ENCODE measurements at places on chromosomes 13 and 19.
A peak's percentile ranks its signal among the peaks of the same experiment; 100 is the strongest.

- DNase-seq: no peak
Measured at GRCh38 chr13:97978651-97979050, 25.2 kb downstream of the IPO5 start.

GRCh38 chr13:64579331-64579730 lies 2650.8 kb downstream of the PCDH9 start:
- no peak for DNase-seq

- DNase-seq: no peak
Measured at GRCh38 chr13:86446311-86446710, 647.1 kb upstream of the SLITRK6 start.

- no peak for DNase-seq
Measured at GRCh38 chr19:50580970-50581634, 12.9 kb upstream of the LRRC4B start.

- DNase-seq: no peak
Measured at GRCh38 chr19:743168-743687, 7.7 kb upstream of the MISP start.

GRCh38 chr19:48644839-48645619 lies 958 bp downstream of the CA11 start:
- DNase-seq: peak; percentile 66

DNA sequence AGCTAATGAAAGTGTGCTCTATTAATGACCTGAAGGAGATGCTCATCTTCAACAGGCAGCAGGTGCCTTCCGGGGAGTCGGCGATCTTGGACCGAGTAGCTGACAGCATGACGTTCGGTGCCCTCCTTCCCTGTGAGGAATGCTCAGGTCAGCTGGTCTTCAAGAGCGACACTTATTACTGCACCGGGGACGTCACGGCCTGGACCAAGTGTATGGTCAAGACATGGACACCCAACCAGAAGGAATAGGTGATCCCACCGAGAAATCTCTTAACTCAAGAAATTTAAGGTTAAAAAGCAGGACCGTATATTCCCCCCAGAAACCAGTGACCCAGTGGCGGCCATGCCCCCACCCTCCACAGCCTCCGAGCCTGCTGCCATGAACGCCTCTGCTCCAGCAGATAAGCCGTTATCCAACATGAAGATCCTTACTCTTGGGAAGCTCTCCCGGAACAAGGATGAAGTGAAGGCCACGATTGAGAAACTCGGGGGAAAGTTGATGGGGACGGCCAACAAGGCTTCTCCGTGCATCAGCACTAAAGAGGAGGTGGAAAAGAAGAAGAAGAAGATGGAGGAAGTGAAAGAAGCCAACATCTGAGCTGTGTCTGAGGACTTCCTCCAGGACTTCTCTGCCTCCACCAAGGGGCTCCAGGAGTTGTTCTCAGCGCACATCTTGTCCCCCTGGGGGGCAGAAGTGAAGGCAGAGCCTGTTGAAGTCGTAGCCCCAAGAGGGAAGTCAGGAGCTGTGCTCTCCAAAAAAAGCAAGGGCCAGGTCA lies 22.8 kb upstream of the ANKRD10 start:
- no peak for DNase-seq

- DNase-seq: no peak
Measured at GRCh38 chr19:16095071-16095571, 16.6 kb upstream of the RAB8A start.

- DNase-seq: no peak
Measured at GRCh38 chr13:112716841-112717520, 27.1 kb downstream of the ATP11A start.

GRCh38 chr19:14434543-14435319 lies 1.6 kb downstream of the PKN1 start:
- DNase-seq: peak; percentile 37

DNA sequence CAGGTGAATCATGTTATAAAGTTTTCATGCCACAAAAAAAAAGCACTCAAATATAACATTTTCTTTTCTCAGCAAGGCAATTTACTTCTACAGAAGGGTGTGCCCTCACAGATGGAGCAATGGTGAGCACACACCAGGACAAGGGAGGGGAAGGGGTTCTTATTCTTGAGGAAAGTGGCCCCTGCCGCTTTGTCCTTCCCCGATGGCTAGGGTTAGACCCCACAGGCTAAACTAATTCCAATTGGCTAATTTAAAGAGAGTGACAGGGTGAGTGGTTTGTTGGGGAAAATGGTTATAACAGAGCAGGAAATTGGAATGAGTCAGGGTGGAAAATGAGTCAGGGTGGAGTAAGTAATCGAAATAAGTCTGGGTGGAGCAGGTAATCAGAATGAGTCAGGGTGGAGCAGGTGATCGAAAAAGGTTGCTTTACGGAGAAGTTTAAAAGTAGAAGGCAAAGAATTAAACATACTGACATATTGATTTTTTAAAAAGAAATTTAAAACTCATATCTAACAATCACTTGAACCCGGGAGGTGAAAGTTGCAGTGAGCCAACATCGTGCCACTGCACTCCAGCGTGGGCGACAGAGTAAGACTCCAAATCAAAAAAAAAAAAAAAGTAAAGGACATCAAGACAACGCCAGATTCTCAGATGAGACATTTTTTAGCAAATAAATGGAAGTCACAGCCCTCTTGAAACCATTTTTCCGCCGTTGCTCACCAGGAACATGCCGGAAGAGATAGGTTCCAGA lies 813 bp downstream of the ZNF562 start:
- no peak for DNase-seq

DNA sequence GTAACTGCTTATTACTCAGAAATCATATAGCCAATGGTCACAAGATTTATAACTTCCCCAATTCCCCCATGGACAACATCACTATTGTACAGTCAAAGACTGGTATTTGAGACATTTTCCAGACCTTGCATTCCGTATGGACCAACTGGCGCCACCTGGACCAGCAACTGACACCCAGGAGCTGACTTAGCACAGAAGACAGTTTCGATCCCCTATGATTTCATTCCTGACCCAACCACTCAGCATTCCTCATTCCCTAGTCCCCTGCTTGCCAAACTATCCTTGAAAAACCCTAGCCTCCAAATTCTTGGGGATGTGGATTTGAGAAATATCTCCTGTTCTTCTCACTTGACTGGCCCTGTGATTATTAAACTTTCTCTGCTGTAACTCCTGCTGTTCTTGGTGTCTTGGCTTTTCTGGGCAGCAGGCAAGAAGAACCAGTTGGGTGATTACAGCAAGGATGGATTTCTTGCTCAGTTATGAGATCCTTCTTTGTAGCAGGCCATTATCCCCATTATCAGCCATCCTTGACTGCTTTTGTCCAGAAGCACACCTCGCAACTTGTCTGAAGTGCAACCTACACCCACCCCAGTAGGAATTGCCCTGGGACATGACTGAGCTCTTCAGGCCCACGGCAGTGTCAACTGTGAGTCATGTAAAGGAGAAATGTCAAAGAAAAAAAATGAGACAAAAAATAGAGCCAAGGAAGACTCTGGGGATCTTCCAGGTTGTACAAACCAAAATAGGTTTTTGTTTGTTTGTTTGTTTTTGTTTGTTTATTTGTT lies 13.7 kb upstream of the MAP3K10 start:
- no peak for DNase-seq

DNA sequence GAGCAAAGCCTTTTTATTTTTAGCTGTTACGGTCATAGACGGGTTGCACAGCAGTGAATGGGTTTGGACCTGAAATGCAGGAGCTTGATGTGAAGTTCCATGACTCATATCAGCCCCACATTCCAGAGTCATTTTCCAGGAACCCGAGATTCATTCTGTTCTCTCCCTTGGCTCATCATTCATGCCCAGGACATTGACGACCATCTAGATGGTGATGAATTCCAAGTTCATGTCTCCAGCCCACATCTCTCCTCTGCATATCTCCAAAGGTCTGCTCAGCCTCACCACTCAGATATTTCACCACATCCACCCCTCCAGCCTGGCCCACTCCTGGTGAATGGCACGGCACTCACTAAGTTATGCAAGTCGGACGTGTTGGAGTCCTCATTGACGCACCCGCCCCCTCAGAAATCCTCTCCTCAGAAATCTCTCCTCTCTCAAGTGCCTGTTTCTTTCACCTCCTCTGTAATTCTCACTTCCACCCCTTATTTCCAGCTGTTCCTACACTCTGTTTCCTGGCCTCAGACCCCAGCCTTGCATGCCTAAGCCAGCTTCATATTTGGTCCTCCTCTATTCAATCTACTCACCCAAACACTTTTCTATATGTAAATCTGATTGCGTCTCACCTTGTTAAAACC lies 83.1 kb downstream of the ALOX5AP start:
- no peak for DNase-seq

DNA sequence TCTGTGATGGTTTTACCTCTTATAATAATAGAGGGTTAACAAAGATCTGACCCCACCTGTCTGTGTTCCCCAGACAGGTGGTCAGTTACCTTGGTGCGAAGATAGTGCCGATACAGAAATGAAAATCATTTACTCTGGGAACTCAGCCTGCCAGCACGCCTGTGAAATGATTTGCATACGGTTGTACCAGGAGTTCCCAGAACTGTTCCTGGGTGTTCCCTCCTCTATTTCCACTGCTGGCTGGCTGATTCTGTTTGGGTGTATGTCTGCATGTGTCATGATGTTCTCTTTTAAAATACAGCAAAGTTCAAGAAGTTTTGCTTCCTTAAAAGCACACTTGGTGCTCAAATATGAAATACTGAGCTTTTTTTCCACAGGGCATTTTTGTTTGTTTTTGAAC lies 527.1 kb downstream of the FGF9 start:
- DNase-seq: no peak

Measured in activated T-cell treated with anti-CD3 and anti-CD28 coated beads, Interleukin-2, amount 50 U/mL, for 4 hours (primary cell).